T47D (cell line): ENCODE measurements at places on chromosomes 12 and 14.

DNA sequence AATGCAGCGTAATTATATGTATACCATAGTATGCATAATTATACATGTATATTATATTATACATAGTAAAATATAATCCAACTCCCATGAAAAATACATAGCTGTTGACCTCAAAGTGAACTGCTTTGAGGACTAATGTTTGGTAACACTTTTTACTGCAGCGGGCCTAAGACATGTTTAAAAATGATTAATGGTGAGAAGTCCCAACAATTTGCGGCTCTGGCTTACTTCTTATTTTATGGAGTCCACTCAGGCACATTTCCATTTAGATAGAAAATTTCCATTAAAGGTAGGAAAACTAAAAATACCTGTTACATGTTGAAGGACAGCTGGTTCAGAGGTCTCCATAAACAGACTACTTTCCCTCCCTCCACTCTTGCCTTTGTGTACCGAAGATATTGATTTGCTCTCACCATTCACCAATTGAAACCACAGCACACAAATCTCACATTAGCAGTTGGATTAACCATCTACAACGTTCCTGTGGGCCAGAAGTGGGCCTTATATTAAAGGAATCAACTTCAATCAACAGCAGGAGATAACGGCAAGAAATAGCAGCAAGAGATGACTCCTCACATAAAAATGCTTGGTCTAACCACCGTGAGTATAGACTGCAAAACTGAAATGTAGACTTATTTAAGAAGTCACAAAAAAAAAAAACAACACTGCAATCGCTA, 14.1 kb upstream of the NT5DC3 start:
- DNase-seq = no peak

- no peak for DNase-seq
Measured at GRCh38 chr12:67534046-67534445, 114.5 kb upstream of the DYRK2 start.

- DNase-seq = no peak
Measured at GRCh38 chr12:70732287-70732686, 95.1 kb upstream of the PTPRB start.

GRCh38 chr14:23174296-23175184, 8.9 kb downstream of the SLC7A8 start:
- DNase-seq = no peak

DNA sequence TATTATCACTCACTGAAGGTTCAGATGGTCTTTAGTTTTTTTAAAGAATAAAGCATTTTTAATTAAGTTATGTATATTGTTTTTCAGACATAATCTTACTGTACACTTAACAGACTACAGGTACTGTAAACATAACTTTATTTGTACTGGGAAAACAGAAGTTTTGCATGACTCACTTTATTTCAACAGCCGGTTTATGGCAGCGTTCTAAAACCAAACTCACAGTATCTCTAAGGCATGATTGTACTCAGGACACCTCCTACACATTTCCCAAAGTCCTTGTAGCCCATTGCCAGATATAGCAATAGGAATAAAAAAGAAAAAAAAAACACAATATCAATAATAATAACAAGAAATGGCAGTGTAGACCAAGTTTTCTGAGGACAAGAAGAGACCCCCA, 1341.4 kb downstream of the FSCB start:
- DNase-seq = peak; percentile 22

- no peak for DNase-seq
Measured at GRCh38 chr14:89481196-89481595, 64.2 kb upstream of the FOXN3 start.

DNA sequence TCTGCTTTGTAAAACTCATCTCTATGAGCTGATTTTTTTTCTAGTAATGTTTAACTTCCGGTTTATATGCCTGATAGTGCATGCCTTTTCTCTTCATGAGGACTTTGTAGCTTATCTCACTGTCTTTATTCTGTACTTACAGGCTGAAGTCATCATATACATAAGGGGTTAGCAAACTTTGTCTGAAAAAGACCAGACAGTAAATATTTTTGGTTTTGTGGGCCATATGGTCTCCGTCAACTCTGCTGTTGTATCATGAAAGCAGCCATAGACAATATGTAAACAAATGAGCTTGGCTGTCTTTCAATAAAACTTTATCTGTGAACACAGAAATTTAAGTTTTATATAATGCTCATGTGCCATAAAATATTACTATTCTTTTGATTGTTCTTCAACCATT, 172.1 kb downstream of the GXYLT1 start:
- no peak for DNase-seq

DNA sequence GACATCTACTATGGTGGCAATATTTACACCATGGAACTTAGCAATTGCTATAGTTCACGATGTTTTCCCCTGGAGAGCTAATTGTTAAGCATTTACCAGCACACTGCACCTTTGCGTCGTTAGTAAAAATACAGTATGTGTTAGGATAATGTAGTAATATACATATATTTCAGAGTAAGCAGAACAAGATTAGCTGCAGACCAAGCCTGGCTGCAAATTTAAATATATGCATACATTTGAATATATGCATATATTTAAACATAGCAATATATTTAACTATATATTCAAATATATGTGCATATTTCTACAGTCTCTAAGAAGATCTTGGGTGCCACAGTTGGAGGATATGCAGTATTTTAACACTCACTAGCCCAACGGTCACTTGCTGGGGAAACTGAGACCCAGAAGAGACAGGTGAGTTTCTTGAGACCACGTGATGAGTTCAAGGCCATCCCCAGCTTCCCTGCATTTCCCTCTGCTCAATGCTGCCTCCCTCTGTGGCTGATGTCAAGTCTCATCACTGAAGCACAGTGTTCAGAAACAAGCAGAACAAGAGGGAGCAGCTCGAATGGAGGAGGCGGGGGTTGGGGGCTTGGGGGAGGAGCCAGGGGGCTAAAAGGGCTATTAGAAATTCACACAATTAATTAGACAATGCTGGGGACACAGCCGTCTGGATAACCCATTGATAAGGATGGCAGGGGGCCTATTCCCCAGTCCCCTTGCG, 708.0 kb downstream of the MED13L start:
- no peak for DNase-seq

GRCh38 chr12:117053050-117053400, 46.2 kb downstream of the TESC start:
- DNase-seq = no peak

DNA sequence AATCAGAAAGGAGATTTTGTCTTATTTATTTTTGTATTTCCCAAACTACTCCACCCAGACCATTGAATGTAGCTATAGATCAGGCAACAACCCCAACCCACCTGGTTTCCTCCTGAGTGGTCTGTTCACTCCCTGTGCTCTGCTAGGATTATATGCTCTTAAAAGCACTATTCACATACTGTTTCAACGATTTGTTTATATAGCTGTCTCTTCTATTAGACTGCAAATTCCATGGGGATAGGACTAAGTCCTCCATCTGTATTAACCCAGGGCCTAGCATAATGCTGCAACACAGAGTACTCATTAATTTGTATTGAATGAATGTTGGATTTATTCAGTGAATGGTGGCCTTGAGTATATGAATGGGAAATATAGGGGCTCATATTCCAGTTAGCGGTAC, 307.6 kb downstream of the RAD51B start:
- DNase-seq = no peak

- no peak for DNase-seq
Measured at GRCh38 chr14:91413547-91414474, 3.8 kb downstream of the CCDC88C start.

DNA sequence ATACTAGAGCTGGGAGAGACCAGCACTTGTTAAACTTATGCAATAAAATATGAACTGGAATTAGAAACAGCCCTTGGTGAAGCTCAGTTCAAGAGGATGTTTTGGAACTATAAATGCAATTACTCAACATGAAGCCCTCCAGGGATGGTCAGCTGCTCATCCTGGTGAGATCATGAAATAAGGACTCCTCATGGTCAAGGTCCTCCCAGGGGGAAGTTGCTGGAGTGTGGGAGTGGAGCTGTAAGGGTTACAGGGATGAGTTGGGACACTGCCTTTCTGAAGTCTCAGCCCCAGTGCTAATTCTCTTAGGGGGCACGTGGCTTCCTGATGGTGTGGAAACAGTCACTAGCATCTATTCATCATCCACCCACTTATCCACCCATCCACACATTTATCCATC, 301.7 kb upstream of the SFSWAP start:
- DNase-seq = no peak

- peak; percentile 89 for DNase-seq
Measured at GRCh38 chr14:67934087-67934486, 114.5 kb downstream of the RAD51B start.

DNA sequence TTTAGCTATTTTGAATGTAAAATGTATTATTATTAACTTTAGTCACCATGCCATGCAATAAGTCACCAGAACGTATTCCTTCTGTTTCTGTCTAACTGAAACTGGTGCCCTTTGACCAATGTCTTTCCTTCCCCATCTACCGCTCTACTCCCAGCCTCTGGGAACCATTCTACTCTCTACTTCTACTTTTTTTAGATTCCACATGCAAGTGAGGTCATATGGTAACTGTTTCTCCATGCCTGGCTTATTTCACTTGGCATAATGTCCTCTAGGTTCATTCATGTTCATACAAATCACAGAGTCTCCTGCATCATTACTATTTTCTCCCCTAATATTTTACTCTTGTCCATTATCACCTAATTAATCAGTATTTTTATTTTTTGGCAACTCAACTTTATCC, 160.1 kb downstream of the TMX1 start:
- no peak for DNase-seq

DNA sequence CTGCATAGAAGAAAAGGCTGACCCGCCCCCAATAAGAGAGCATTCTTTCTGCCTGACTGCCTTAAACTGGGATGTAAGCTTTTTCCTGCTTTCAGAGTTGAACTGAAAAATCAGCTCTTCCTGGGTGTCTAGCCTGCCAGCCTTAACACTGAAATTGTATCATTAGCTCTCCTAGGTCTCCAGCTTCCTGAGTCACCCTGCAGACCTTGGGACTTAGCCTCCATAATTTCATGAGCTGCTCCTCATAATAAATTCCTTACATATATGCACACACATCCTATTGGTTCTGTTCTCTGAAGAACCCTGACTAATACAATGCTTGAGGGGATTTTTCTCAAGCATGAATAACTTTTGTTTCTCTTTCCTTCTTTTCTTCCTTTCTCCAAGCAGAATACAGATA, 76.4 kb upstream of the FAR2 start:
- no peak for DNase-seq

GRCh38 chr12:92505254-92506231, 197.2 kb upstream of the PLEKHG7 start:
- DNase-seq = no peak

DNA sequence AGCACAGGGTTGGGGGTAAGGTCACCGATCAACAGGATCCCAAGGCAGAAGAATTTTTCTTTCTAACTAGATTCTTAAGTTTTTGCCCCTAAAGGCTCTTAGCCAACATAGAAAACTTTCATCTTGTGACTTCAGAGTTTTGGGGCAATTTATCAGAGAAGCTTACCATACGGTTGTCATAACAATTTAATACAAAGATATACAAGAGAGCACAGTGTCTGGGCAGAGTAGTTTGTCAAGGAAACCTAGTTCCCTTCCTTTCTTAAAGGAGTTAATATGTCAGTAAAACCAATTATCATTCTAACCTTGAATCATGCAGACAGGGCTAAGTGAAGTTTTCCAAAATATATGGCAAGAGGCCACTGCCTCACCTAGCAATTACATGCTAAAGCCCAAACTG, 18.4 kb downstream of the NR2C1 start:
- DNase-seq = no peak

- no peak for DNase-seq
Measured at GRCh38 chr14:36301159-36301558, 19.3 kb downstream of the MBIP start.

GRCh38 chr12:3837049-3837448, 36.1 kb downstream of the PARP11 start:
- DNase-seq = peak; percentile 11

DNA sequence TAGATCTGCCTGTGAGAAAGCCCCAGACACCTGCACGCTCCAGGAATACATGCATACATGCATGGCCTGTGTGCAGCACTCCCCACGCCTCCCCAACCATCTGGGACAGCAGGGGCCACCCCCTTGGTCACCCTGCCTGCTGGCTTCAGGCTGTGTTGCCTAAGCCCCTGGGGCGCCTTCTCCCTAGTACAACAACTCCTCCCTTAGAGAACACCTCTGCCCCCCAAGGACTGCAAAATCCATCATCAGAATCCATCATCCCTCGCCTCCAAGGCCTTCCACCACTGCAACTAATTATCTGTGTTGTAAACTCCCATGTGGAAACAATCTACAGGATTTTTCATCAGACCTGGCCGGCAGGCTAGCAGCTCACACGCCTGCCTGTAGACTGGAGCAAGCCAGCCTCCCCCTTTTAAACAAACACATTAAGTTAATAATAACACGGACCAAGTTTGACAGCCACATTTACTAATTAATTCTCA, 36.8 kb downstream of the ZFP36L1 start:
- no peak for DNase-seq

DNA sequence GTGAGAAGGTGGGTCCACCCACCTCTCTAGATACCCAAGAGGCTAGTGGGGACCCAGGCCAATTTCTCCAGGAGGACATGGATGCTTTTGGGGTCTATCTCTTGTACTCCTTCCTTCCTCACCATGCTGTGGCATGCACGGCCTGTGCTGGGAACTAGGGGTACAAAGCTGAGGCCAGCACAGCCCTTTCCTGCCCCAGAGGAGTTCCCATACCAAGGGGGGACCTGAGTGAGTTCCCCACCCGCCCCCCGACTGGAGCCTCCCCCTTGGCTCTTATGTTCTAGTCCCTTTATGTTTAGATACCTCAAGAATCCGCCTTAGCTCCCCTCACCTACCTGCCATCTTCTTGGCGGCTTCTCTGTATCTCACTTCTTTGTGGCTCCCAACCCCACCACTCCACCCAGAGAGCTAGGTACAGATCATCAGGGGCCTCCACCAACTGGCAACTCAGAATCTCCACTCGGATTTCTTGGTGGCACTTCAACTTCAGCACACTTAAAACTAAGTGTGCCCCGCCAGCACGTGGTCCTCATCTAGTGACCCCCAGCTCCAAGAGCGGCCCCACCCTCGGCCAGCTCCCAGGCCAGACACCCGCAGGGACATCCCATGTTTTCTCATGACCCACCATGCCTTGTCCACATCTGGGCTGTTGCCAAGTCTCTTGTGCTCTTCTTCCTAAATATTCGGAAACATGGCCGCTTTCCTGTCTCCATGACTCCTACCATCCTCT, 115.2 kb upstream of the RTL1 start:
- DNase-seq = no peak

DNA sequence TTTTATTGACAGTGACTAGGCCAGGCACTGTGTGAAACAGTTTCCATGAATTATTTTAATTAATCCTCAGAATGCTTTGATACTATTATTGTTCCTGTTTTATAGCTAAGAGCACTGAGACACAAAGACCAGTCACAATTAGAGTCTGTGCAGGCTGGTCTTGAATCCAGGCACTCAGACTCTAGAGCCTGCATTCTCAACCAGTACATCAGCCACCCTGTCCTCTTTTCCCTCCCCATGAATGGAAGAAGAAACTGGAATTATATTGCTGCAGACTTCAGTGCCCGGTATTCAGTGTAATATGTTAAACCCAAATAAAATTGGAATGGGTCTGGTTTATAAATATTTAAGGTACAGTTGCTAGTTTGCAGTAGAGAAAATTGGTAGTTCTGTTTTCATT, 303.0 kb upstream of the RGS6 start:
- DNase-seq = no peak

- no peak for DNase-seq
Measured at GRCh38 chr12:12070674-12071656, at the start of gene BCL2L14. Gene BCL2L14 (plus strand): TSS chr12:12070939. CDS start chr12:12079306, 8,367 bp downstream.

- no peak for DNase-seq
Measured at GRCh38 chr12:19700969-19701368, 261.7 kb downstream of the AEBP2 start.
